Thyroid gland (tissue), 4 donors: ENCODE measurements at places on chromosomes 11 and 22. TPM values are rescaled to one million over a fixed set of nuclear protein-coding genes. Genes with fewer than 3 reads are reported as not detected.

The GNG3 gene
- not detected for total RNA-seq

DNA sequence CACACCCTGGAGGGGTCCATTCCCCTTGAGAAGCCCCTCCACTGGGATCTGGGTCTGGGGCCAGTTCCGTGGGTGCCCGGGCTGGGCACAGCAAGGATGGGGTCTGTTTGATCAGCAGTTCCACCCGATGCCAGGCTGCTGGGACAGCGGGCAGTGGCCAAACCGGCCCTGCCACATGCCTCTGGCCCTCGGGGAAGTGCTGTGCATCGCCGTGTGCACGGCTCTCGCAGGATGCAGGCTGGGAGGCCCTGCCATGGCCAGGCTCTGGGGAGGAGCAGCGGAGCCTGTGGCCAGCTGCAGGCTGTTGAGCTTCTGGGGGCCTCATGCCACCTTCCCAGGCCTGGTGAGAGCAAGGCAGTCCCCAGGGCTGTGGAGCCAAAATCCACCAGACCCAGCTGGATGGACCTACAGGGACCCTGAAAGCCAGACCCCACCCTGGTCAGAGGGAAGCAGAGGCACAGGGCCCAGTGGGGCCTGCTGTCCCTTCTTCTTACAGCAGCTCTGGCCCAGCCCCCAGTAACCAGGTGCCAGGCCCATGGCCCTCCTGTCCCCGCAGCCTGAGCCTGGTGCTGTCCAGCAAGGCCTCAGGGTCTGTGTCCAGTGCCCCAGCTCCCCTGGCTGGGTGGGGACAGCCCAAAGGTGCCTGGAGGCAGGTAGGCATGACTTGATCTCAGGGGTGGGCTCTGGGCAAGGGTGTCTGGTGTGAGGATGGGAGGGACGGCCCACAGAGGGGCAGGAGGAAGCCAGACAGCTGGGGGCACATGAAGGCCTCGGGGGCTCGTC lies 57.3 kb downstream of the WNT7B start:
- DNase-seq, result peak; percentile 50

The TYR gene
- not detected for total RNA-seq

The OR51B2 gene
- total RNA-seq, result not detected

GRCh38 chr11:117228091-117228490 lies 3.8 kb downstream of the PCSK7 start:
- DNase-seq, result no peak

GRCh38 chr11:31817621-31818424 lies 6.7 kb upstream of the PAX6 start:
- DNase-seq, result no peak

- no peak for DNase-seq
Observed at GRCh38 chr11:130548491-130548833, 100.0 kb downstream of the ADAMTS15 start.

- peak; percentile 75 for DNase-seq
Observed at GRCh38 chr22:21009638-21010425, 5.1 kb upstream of the P2RX6 start.

DNA sequence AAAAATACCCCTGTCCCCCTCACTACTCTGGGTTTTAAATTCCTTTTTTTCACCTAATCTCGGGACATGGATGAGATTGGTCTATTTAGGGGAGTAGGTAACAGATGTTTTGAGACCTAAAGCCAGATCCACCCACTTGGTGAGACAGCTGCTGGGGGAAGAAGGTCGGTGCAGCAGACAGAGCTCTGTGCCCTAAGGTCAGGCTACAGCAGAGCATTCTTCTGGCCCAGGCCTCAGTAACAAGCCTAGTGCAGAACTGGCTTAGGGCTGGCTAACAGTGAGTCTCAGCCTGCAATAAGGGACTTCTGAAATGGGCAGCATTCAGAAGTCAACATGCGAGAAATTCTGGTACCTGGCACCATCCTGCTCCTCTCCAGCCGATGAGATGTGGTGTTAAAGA lies 444.9 kb upstream of the KIRREL3 start:
- DNase-seq, result no peak

- DNase-seq, result no peak
Observed at GRCh38 chr11:69463181-69463994, 18.1 kb upstream of the LINC01488 start.

DNA sequence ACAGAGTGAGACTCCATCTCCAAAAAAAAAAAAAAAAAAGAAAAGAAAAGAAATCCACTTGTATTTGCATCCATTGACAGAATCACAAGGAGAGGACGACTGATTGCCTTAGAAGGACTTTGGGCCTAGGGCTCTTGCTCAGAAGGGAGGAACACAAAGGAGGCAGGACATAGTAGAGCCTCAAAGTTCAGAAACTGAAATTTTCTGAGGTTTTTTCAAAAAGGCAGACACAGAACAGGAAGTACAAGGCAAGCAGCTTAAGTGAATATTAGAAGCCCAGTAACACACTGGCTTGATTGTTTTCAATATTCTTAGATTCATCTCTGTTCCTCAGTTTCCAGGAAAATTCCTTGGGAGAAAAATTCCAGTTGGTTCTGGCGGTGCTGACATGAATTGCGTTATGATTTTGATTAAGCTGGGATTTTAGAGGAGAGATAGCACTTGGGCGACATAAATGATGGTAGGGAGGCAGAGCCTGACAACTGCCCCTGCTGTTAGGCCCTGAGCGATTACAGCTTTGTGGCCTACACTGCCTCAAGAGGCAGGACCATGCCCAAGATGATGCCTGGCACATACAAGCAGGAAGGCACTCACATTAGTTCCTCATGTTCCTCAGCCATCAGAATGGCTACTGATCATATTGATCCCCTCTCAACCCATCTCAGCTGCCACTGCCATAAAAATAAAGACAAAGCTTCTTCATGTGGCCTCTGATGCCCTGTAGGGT lies 15.3 kb downstream of the CLPB start:
- no peak for DNase-seq

GRCh38 chr11:130179396-130180306 lies 20.1 kb downstream of the ST14 start:
- DNase-seq, result peak; percentile 91
